ENCODE measurements at places on chromosomes 11 and 22.

DNA sequence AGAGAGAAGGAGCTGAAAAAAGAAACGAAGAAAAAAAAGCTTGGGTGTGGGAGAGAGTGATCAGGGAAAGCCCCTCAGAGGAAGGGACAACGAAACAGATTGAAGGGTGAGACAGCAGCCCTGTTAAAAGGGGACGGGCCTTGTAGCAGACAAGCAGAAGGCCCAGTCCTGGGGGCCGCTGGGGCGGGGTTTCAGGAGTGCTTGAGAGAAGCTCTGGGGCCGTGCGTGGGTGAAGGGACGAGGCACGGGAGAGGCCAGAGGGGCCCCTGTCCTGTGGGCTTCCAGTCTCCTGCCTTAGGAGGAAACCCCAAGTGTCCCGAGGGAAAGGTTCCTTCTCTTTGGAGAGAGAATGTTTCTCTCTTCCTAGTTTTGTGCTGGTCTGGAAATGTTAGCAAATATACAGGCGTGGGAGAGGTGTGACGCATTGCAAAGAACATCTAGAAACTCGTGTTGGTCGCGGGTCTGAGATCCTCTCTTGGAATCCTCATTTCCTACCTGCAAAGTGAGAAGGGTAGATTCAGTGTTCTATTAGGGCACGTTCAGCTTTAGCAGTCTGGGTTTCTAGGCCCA is 28.6 kb downstream of the ADAMTS15 start:
- DNase-seq = no peak

DNA sequence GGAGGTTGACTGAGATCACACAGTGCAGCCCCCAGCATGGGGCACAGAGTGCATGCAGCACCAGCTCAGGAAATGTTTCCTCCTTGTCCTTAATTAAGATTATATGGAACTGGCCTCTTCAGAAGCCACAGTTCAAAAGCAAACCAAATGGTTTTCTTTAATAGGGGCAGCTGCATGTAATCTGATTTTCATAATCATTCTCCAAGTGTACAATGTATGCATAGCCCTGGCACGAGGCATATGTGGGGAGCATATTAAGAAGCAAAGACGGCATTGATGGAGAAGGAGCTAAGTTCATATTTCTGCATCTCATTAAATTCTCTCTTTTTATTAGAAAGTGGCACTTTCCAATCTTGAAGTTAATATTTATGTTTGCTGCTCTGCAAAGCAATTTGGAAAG is 9.9 kb upstream of the PARVB start:
- no peak for DNase-seq

DNA sequence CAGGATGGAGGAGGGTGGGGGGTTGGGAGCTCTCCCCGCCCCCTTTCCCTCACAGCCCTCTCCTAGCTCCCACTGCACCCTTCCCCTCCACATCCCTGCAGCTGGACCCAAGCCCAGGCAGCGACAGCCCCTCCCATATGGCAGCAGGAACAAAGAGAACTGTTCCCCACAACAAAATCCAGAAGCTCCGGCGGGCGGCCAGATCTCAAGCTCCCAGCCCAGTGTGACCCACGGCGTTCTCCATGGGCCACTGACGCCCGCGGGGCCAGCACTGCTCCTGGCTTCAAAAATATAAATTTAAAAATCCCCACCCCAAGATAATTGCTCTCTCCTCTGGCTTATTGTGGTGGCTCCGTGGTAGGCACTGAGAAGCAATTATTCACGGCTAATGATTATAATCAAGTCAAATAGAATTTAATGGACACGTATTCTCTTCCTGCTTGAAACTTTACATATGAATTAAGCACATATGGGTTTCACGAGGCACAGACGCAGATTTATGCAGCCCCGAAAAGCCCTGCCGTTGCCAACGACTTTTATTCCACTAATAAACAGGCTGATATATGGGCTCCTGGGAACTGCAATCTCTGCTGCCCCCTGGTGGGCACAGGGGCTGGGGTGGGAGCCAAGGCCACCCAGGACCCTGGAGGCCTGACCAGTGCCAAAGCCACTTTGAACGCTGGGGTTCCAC is 17.5 kb downstream of the MACROD1 start:
- peak; percentile 58 for DNase-seq

- DNase-seq = no peak
Measured at GRCh38 chr11:19577391-19577975, 135.2 kb upstream of the NAV2 start.

DNA sequence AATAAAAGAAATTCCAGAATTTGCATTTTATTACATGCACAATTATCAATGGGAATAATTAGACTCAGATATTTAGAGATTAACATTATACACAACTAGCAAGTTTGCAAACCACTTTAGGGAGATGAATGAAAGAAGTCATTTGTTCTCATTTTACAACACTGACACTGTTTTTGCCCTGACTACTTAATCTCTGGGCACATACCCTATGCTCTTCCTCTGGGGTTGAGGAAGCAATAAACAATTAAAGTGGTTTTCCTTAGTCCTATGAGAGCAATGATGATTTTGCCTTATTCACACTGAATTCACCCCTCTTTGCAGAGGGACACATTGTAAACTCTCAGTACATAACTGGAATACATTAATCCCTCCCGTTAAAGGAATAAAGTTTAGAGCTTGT is 72.7 kb downstream of the TRPC6 start:
- DNase-seq = no peak

GRCh38 chr11:66568124-66568916 is at the start of gene CTSF:
CTSF (minus strand) TSS chr11:66568606; CDS start chr11:66568486, 120 bp downstream.
- DNase-seq = peak; percentile 15

DNA sequence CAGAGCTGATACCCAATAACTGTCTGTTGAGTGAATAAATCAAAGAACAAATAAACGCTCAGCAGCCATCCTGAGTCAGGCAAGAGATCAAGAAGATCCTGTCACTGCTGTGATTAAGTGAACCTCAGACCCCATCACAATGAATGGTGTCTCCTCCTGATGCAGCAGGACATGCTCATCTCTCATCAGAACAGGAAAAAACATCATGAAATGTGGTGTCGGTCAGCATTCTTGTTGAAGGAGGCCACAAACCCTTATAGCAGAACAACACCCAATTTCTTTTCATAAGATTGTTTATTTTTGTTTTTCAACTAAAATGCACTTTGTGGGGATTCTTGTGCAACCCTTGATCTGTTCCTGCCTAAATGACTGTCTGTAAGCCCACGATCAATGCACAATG is 60.3 kb downstream of the SYTL2 start:
- DNase-seq = no peak

DNA sequence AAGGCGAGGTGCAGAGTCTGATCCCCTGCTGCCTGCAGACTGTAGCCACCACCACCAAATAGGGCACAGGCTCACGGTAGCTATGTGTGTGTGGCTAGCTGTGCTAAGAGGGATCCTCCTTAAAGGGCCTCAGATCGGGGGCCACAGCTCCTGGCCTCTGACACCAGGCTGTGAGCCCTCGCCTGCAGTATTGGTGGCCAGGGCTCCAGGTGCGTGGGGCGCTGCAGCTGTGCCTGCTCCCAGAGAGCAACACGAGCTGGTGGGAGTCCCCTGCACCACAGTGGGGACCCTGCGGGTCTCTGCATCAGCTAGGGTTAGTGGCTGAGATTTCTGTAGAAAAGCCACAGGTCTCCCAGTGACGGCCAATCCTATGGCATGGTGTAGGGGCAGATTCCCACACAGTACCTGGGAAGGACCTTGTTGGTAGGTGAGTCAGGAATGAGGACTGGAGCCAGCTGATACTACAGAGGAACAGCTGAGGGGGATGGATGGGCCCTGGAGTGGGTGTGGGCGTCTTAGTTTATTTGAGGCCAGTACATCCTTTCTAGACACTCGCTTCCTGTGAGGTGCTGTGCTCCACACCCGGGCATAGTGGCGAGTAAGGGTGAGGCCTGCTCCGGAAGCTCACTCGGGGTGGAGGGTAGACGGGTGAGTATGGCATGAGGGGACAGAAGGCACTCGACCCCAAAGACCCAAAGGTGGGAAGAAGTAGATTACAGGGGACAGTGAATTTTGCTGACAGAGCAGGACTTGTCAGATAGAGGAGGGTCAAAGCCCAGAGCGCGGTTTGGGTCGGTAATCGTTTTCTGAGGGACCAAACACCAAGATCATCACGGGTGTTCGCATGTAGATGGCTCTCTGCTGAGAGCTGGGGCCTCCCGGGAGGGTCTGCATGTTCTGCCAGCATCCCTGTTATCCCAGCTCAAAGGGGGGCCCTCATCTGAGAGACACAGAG is 212.5 kb downstream of the TBC1D22A start:
- DNase-seq = no peak

DNA sequence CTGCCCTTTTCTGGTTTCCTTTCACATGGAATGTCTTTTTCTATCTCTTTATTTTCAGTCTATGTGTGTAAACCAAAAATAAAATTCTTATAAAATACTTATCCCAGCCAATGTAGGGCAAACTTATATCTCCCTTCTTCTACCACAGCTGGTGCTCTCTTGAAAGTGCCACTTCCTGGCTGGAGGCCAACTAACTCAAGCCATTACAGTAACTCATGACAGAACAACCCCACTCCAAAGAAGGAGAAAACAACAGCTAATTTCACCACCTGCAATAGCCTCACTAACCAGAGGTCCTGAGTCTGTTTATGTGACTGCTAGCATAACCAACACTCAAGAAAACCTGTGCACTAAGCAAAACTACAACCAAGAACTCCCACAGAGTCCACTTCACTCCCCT is 74.9 kb upstream of the DBX1 start:
- no peak for DNase-seq

GRCh38 chr11:115065830-115066664 is 387.7 kb downstream of the NXPE2 start:
- DNase-seq = no peak

GRCh38 chr11:74776546-74776945 is 27.9 kb downstream of the RNF169 start:
- no peak for DNase-seq

DNA sequence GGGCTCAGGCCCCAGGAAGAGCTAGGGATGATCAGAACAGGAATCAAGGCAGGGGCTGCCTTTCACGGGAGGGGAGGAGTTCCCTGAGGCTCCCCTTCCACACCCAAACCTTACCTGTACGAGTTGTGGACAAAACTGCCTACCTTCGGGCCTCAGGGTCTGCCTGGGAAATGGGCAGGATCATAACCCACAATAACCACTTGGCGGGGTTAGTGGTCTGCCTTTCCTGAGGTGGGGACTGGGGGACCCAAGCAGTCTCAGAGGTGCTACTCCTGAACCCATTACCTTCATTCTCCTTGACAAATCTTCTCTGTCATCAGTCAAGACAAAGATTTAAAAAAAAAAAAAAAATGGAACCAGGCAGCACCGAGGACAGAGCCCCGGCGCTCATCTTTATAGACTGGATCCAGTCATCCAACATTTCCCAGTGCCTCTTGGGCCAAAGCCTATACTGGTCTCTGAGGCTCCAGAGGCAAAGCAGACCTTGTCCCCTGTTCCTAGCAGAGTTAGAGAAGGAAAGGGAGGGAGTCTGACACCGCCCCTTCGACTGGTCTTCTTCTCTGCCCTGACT is 14.2 kb downstream of the P2RY6 start:
- no peak for DNase-seq

GRCh38 chr11:124729571-124729970 is 10.2 kb upstream of the NRGN start:
- no peak for DNase-seq
